Omental fat pad (tissue), 4 donors: ENCODE measurements at places on chromosomes 3 and 15.

DNA sequence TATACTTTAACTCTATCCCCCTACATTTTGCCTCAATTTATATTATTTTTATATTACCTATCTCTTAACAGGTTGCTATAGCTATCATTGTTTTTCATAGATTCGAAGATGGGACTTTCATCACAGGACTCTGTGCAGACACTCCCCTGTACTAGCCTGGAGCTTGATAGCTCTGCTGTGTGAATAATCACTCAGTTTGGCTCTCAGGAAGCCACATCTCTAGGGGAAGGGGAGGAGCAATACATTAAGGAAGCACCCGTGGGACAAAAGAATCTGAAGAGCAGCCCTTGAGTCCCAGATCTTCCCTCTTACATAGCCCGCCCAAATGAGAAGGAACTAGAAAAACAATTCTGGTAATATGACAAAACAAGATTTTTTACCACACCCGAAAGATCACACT lies 114.3 kb upstream of the FXR1 start:
- DNase-seq, result no peak

DNA sequence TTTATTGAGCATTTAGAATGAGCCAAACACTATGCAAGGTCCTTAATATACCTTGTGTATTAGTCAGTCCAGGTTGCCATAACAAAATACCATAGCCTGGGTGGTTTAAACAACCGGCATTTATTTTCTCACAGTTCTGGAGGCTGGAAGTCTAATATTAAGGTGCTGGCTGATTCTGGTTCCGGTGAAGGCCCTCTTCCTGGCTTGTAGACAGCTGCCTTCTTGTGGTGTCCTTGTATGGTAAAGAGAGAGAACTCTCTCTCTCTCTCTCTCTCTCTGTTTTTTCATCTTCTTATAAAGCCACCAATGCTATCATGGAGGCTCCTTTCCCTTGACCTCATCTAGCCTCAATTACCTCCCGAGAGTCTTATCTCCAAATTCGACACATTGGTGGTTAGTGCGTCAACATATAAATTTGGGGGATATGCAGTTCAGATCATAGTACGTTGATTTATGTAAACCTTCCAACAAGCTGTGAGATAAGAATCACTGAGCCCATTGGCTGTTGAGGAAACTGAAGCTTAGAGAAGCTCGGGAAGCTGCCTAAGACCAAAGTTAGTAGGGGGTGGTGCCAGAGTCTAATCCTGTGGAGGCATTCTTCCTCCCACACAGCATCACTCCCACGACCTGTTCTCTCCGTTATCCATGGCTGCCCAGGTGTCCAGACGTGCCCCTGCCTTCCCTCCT lies 298.0 kb upstream of the PROK2 start:
- DNase-seq, result no peak

- DNase-seq, result no peak
These were observed 29.8 kb upstream of the SLC25A36 start for GRCh38 chr3:140911822-140912221.

DNA sequence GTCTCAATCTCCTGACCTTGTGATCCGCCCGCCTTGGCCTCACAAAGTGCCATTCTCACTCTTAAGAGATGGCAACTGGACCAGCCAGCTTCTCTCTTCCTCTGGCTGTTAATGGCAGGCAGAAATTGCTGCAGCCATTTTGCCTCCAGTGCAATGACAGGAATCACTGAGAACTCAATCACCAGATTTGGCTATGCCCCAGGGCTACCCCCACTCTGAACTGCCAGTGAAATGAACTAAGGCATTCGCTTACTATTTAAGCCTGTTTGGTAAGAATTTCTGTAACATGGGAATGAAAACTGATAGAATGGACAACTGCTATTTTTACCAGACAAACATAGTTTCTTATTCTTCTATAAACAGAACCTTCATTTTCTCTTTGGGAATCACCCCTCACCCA lies 24.5 kb downstream of the FOXP1 start:
- DNase-seq, result no peak

DNA sequence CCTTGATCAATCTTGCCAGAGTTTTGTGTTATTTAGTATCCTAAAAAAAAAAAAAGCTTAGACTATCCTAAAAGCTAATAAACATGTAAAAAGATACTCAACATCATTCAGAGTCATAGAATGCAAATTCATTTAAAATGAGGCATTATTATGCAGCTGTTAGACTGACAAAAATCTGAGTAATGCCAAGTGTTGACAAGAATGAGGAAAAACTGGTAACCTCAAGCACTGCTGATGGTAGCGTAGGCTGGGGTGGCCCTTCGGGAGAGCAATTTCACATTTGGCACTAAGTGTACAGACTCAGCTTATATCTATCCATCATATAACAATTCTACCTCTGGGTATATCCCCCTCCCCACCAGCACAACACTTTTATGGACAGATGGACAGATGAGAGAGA lies 280.4 kb downstream of the RAP2B start:
- no peak for DNase-seq

- DNase-seq, result no peak
These were observed 574 bp downstream of the CHST2 start for GRCh38 chr3:143119974-143120715.

- no peak for DNase-seq
These were observed 166.2 kb downstream of the UACA start for GRCh38 chr15:70597056-70597603.

DNA sequence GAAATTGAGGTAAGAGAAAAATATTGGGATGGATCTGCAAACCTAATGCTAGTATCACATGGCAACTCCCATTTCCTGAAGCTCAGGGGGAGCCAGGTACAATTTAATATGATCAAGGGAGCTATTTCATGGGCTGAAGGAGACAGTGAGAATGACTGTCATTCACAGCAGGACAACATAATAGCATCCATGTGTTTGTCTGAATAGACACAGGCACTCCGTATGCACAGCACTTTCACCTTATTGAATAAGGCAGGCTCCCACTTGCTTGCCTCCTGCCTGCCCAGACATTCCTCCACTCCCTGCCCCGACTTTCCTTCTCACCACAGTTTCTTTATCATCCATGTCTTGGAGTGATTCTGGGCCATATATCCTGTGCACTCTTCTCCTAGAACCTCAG lies 156.6 kb upstream of the SLC24A5 start:
- no peak for DNase-seq

- no peak for DNase-seq
These were observed 32.8 kb upstream of the MFSD1 start for GRCh38 chr3:158768881-158769543.

GRCh38 chr3:125231895-125232294 lies 19.3 kb upstream of the SLC12A8 start:
- DNase-seq, result no peak

GRCh38 chr3:98705694-98706093 lies 57.4 kb upstream of the ST3GAL6 start:
- no peak for DNase-seq

GRCh38 chr3:4517643-4518311 lies 24.6 kb downstream of the ITPR1 start:
- DNase-seq, result no peak

DNA sequence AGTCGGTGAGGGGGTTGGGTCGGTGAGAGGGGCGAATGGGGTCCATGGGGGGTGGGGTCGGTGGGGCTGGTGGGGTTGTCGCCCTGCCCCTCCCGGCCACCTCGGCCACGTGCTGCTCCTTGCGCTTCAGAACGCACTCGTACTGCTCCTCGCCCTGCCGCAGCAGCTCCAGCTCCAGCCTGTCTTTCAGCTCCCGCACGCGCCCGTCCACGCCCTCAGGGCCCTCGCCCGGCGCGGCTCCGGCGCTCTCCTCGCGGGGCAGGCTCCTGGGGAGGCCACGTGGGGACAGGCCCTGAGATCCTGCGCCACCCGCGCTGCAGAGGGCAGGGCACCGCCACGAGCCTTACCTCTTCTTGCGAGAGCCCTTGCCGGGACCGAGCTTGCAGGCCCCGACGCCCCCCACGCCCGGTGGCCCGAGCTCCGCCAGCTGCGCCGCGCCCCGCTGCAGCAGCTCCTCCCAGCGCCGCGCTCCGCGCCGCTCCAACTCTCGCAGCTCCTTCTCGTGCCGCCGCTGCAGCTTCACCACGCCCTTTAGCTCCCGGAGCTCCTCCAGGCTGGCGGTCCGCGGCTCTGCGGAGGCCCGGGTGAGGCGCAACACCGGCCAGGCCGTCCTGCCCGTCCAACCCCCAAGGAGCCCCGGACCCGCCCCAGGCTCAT lies 8.2 kb upstream of the ANKRD63 start:
- no peak for DNase-seq

- DNase-seq, result no peak
These were observed 222.1 kb upstream of the LMCD1 start for GRCh38 chr3:8279476-8279875.

- DNase-seq, result no peak
These were observed 189.9 kb downstream of the SOX2 start for GRCh38 chr3:181901626-181902025.

- DNase-seq, result no peak
These were observed 135.7 kb upstream of the RAD18 start for GRCh38 chr3:9098716-9099675.

- DNase-seq, result no peak
These were observed 22.8 kb upstream of the C2CD4B start for GRCh38 chr15:62187910-62188309.

- DNase-seq, result no peak
These were observed 34.5 kb upstream of the AP4E1 start for GRCh38 chr15:50873935-50874361.

DNA sequence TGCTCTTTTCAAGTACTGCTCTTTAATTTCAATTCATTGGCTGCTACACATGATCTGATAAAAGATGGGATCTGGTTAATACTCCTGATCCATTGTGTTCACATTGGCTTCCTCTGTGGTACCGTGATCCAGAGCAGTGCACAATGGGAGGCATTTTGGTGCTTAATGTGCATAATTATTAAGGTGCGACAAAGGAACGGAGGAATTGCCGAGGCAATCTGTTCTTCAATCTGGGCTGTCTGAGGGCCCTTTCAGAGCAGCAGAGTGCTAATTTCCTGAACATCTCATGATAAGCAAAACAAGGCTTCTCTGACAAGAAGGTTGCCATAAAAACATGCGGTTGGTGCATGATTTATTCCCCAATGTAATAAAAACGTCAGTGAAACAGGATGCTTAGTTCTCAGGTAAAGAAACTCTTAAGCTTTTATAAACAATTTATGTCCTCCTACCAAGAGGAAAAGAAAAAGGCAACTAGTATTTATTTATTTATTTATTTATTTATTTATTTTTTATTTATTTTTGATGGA lies 64.0 kb upstream of the EPHA3 start:
- DNase-seq, result no peak

- DNase-seq, result no peak
These were observed 29.8 kb downstream of the ADAMTS17 start for GRCh38 chr15:100311833-100312476.
